ENCODE measurements at places on chromosomes 5 and 9.

DNA sequence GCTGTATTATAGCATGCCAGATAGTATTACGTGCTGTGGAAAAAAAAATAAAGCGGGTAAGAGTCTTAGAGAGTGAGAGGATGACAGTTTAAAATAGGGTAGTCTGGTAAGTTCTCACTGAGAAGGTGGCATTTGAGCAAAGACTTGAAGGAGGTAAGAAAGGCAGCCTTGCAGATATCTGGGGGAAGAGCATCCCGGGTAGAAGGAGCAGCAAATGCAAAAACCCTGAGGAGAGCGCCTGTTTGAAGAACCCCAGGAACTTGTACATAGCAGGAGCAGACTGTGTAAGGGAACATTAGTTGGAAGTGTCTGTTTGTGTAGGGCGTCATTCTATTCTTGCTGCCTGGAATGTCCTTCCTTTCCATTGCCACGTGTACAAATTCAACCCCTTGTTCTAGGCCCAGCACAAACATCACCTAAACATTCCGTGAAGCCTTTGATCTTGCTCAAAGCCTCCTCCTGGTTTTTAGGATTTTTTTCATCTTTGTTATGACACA is 2.6 kb downstream of the AP3S1 start:
- DNase-seq: no peak

DNA sequence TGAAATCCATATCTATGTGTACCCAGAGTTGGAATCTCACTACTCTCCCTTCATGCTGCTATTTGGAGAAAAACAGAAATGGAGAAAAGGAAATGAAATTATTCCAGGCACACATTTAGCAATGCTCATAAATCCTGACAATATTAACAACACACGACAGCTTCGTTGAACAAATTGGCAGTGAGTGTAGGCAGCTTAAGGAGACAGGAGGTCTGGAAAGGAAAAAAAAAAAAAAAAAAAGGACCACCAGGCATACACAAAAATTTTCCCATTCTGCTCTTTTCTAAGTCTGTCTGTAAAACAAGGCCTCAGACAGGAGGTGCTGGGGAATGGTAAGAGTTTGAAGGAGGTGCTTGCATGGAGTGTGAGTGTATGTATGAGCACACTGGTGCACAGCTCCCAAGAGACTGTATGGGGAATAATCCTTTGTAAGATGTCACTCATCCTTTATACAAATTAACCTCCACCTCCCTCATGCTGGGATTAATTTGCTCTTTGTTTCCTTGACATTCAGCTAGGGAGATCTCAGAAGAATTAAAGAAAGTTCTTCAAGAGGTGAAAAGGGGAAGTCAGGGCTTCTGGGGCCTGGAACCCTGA is 78.9 kb downstream of the ASTN2 start:
- no peak for DNase-seq

DNA sequence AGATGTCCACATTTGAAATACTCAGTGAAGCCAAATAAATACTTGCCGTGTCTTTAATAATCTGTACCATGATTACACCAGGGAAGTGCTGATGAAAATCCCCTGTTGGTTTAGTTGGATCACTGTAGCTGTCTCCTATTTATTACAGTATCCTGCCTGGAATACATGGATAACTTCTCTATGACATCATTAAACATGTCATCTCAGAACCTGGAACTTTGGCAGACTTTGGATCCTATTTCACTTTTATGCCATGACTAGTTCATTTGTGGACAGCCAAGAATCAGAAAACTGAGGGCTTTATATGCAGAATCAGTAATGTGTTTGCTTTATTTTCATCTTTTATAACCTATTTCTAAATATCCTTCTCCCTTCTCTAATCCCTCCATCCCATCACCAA is at the start of gene TXNDC8:
Gene TXNDC8 (minus strand): TSS at position 137 of the 400 bp plus-strand sequence.
- no peak for DNase-seq

DNA sequence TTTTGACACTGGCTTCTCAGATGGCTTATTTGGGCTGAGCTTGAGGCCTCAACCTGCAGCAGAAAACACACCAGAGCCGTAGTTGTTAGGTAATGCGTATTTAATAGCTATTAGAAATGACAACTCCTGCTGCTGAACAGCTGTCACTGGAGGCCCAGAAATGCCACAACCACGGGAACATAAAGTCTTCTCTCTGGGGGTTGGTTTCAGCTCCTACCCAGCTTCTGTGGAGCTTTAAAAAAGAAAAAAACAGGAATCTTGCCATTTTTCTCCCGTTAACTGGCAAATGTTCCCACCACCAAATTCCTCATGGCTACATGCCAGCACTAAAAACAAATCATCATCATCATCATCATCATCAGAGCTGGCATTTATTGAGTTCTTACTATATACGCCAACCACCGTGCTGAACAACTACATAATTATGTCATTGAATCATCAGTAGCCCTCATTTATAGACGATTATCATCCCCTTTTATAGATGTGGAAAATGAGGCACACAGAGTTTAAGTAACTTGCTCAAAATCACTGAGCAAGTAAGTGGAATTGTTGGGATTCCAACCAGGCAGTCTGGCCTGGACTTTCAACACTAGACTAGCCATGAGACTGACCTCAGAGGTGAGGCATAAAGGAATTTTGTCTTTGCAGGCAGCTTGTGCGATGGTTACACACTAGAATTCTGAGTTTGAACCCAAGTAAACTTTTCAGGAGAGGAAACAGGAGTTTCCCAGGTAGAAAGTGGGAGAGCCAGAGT is 185.3 kb upstream of the WWC1 start:
- no peak for DNase-seq

DNA sequence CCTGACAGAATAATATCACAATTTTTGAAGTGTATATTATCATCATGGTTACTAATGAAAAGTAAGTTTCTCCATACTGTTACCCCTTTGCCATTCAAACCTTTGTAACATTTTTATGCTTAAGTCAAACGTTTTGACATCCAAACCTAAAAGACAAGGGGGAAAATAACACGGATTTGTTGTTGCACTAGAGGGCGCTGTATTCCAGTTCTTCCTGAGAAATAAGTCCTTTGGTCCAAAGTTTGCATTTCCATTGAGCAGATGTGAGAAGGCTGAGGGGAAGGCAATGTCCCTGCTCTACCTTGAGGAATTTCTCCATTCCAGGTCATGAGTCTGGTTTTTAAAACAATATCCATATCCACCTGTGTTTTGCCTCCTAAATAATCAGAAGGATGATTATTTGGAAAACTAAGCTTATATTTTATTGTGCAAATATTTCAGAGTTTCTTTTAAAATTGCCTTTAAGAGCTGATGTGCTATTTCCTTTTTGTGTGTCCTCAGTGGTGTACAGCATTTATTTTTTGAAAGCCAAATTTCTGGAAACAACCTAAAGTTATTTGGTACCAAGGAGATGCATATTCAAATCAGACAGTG is 9.7 kb downstream of the LECT2 start:
- DNase-seq: peak; percentile 87

DNA sequence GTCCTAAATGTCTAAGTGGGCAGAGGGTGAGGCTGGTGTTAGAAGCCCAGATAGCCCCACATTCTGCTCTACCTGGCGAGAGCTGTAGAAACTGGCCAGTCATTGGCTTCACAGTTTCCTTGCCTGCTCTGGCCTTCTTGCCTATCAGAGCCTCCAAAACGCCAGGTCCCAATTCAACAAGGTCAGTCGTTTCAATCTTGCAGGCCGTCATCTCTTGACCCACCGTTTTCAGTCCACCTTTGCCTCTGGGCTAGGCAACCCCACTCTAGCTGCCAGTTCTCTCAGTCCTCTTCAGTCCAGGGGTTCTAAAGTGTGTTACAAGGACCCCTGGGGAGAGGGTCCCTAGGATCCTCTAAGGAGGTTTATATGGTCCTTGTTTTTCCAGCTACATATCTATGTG is 20.0 kb upstream of the TIFAB start:
- DNase-seq: no peak

DNA sequence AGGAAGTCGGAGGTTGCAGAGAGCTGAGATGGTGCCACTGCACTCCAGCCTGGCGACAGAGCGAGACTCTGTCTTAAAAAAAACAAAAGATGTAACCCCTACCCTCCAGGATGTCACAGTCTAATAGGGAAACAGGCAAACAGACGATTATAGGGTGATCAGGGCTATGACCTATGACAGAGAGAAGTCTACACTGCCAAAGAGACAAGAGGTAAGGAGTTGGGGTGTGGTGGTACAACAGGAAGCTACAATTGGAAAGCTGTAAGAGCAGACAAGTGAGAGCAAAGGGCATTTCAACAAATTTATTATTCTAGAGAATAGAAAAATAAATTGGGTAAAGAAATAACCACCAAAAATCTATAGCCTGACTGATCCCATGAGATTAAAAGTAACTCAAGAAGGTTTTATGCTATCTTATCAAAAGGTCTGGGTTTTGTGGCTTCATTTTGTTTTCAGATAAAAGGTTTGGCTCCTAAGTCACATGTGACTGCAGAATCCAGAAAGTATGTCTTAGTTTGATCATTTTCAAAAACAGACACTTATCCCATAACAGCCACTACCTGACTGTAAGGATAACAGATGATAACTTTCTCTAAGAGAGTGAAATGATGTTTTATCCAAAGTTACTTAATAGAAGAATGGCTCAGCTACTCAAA is 7.3 kb downstream of the CDC26 start:
- DNase-seq: no peak

GRCh38 chr9:35000535-35001284 is 11.2 kb downstream of the DNAJB5 start:
- no peak for DNase-seq

DNA sequence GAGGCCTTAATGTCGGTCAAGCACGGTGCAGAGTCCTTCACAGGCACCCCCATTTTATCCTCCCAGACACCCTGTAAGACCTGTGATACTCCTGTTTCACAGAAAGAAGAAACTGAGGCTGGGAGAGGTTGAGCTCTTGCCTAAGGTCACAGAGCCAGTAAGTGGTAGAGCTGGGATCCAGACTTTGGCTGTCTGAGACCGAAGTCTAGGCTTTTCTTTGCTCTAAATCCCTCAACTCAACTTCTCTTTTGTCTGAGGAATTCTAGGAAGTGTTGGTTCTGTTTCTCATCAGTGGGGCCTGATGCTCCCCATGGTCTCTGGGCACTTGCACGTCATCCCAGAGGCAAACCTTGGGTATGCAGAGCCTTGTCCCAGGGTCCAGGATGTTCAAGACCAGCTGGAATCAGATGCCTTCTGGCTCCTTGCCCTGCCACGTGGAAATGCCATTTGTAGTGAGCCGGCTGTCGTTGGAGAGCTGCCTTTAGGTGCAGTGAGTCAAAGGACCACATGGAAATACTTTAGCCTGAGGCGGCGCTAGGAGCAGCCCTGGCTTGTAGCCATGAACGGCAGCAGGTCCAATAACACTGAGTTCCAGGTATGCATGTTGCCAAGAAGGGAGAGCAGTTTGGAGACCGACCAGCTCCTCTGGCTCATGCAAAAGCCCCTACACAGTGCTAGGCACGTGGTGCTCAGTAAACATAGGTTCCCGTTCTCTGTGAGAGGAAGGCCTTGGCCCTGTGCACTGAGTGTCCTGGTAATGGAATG is 9.2 kb downstream of the DCANP1 start:
- DNase-seq: no peak

DNA sequence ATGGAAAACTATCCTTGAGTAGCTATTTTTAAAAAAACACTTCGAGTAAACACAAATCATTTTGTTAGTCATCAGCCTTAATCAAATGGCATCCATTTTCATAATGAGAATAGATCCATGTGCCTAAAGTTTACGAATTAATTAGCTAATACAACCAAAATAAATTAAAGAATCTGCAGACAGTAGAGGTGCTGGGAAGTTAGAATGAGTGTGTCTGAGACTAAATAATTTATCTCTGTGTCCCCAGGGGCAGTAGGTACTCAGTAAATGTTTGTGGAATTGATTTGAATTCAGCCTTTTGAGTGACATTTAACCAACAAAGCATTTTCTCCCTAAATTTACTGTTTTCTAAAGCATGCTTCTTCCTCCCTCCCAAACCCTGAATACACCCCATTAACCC is 18.6 kb downstream of the TNFSF15 start:
- DNase-seq: no peak

GRCh38 chr9:113653746-113654604 is 190.4 kb downstream of the RGS3 start:
- no peak for DNase-seq

Data from neural progenitor cell (in vitro differentiated cells).